ENCODE measurements at places on chromosomes 7 and 10.

- DNase-seq = no peak
Measured at GRCh38 chr7:124618871-124619270, 146.7 kb downstream of the GPR37 start.

- DNase-seq = peak; percentile 82
Measured at GRCh38 chr10:79021948-79022499, 46.7 kb upstream of the ZMIZ1 start.

DNA sequence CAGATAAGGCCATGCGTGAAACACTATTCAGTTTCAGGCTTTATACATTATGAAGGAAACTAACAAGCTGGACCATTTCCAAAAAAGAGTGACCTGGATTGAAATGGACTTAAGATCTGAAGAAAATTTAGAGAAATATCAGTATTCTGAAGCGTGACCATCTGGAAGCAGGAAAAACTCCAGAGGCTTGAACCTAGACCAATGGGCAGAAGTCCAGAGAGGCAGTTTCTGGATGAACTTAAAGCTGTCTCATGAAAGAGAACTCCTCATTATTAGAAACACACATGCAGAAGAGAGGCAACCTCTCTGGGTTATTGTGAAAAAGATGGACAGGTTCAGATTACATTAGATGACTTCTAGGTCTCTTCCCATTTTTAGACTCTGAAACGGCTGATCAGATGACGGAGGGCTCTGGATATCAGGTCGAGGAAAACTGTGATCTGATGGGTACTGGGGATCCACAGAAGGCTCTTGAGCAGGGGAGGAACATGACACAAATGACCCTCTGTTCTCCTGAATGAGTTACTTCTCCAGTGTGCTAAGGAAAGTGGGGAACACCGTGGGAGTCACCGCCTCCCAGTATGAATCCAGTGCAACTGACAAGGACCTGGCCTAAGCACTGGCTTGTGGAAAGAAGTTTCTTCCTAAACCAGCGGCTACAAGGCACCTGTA lies 116.5 kb downstream of the SPDYE5 start:
- DNase-seq = no peak

DNA sequence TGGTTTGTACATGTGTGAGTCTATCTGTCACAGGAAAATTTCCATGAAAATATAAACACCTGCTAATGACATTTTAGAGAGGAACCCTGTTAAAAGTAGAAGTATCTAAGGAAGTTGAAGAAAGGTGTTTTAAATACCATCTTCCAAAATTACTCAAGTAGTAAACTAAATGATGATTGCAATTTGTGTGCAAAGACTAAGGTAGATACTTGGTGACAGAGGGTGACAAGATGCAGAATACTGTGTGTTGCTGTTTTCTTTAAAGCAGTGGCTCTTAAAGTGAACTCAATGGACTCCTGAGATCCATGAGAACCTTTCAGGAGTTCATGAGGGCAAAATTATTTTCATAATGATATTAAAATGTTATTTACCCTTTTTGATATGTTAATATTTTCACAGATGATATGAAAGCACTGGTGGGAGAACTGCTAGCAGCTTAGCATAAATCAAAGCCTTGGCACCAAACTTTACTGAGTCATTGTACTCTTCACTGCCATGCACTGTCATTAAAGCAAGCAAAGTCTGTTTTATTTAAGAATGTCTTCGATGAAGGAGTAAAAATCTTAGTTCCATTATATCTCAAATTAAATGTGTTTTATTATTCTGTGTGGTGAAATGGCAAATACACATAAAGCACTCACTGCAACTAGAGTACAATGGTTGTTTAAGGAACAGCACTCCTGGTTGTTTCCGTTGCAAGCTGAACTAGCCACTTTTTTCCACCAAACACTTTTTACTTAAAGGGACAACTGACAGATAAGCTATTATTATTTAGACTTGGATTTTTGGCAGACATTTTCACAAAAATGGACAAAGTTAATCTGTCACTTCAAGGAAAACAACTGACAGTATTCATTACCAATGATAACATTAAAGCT lies 133.7 kb downstream of the LRRN3 start:
- DNase-seq = peak; percentile 43

- DNase-seq = no peak
Measured at GRCh38 chr10:4255751-4256150, 470.7 kb upstream of the KLF6 start.

DNA sequence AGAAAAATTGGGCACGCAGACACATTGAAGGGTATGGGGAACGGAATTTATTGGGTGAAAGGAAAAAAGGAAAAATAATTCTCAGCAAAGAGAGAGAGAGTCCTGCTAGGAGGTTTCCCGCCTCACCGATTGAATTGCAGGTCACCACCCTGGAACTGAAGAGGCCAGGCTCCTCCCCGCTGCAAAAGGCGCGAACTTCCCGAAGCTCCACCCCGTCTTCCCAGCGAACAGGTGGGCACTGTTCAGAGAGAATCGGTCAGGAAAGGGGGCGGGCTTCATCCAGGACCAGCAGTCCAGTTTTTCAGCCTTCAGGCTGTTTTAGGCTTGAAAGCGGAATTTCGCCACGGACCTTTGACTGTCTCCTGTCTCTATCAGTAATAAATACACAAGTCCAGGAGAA lies 27.3 kb upstream of the CADPS2 start:
- DNase-seq = no peak

DNA sequence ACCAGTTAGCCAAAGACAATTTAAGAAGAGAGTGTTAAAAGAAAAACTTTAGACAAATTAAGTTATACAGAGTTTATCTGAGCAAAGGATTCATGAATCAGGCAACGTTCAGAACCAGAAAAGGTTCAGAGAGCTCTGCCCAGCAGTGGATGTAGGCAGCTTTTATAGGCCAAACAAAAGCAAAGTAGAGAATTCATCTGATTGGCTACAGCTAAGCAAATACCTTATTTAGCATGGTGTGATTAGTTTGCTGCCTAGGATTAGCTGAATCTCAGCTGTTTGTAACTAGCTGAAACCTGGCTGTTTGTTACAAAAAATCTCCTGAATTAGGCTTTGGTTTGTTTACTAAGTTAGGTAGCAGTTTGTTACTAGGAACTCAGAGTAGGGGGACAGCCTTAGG lies 66.0 kb downstream of the SLC25A40 start:
- no peak for DNase-seq

GRCh38 chr7:77540402-77540822 lies 3.3 kb downstream of the PTPN12 start:
- DNase-seq = no peak

DNA sequence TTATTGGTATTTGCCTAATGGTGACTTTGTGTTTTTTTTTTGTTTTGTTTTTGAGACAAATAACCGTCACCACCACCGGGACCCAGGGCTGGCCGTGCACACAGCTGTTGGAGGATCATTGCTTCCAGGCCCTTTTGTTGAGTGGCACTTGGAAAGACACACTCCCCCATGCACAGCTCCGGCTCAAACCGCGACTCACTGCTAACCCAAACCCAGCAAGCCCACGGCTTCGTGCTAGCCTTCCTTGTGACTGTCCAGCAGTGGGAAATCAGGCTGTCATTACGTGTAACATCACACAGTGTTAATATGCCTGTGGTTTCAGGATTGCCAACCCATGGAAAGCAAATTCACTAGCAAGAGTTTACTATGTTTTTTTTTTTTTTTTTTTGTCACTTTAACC lies 17.4 kb downstream of the BNIP3 start:
- DNase-seq = no peak

DNA sequence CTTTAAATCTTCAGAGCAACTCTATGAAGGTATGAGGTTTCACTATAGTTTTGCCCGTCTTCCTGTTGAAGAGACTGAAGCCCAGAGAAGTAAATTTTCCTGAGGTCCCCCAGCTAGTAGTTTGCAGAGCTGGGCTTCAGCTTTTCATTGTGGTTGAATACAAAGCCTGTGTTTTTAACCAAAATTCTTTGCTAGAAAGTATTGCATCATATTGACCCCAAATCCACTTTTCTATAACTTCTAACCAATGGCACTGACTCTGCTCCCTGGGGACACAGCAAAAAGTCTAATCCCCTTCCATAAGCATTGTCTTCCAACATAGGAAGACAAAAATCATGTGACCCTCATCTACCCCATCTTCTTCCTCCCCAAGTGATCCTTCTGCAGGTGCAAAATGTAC lies 93.0 kb downstream of the KCNMA1 start:
- no peak for DNase-seq

DNA sequence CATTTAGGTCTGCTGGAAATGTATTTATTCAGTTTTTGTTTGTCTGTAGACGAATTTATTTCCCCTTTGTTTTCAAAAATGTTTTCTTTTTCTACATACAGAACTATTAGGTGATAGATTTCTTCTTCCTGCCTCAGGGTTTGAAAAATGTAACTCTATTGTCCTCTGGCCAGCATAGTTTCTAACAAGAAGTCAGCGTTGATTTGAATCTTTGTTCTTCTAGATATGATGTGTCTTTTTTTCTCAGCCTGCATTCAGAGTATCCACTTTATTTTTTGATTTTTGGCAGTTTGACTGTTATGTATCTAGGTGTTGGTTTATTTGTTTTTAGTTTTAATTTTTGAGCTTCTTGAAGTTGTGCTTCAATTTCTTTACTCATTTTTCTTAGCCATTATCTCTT lies 7.5 kb upstream of the OR2F1 start:
- no peak for DNase-seq

DNA sequence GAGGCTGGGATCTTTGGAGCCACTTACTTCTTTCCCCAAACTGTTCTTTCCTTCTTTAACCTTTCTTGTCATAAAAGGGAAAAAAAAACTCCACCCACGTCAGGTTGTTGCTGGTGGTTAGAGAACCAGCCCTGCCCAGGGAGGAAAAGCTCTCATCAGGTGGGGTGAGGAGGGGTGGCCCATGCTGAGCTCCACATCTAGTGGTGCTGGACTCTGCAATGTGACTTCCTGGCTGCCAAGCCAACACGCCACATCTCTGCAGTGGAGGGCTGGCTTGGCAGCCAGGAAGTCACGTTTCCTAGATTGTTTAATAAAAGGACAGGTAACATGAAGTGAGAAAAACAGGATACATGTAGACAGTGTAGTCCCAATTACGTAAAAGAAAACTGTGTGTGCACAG lies 37.4 kb downstream of the WIPF3 start:
- no peak for DNase-seq

GRCh38 chr7:28988810-28989209 lies 30.7 kb upstream of the TRIL start:
- peak; percentile 96 for DNase-seq

- no peak for DNase-seq
Measured at GRCh38 chr10:58740620-58741369, 228.1 kb downstream of the BICC1 start.

DNA sequence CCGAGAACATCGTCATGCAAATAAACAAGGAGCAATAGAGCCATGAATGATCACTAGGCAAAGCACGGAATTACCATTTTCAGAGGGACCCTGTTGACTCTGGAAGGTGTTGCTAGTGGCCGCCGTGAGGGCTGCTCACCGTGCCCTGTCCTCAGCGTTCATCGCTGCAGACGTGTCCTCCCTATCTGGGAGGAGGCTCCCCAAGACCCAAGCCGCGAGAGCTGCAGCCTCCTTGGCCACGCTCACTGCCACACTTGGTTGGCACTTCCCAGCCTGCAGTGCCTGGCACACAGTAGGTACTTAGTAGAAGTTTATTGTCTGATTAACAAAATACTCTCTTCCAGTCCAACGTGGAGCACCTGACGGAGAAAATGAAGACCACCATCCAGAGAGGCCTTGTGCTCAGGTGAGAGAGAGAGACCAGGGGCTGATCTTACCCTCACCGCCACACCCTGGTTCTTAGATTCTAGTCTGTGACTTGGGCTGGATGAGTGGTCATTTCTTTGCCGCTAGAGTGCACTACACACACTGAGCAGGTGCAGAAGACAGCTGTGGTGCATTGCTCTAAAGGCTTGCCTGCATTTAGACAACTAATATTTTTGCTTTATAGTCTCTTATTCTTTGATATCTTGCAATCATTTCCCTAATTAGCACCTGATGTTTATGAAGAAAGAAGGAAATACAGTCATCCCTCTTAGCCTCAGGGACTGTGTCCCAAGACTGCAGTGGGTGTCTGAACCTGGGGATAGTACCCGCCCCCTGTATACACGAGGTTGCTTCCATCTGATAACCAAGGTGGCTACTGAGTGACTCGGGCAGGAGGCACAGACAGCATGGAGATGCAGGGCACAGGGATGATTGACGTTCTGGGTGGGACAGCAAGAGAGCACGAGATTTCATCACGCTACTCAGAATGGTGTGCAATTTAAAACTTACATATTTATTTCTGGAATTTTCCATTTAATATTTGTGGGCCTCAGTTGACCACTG lies 40.3 kb downstream of the PITRM1 start:
- DNase-seq = peak; percentile 51

DNA sequence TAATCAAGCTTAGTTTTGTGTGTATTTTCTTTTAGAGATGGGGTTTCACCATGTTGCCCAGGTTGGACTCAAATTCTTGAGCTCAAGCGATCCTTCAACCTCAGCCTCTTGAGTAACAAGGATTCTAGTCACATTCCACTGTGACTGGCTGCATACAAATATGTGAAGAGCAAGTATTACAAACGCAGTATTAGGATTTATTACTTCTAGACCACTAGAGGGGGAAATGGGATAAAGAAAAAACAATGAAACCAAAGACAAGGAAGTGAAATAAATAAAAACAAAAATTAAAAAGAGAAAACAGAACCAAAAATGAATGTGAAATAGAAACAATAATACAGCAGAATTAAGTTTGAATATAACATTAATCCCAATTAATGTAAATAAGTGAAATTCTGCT lies 308.7 kb downstream of the ANKRD30A start:
- DNase-seq = no peak

DNA sequence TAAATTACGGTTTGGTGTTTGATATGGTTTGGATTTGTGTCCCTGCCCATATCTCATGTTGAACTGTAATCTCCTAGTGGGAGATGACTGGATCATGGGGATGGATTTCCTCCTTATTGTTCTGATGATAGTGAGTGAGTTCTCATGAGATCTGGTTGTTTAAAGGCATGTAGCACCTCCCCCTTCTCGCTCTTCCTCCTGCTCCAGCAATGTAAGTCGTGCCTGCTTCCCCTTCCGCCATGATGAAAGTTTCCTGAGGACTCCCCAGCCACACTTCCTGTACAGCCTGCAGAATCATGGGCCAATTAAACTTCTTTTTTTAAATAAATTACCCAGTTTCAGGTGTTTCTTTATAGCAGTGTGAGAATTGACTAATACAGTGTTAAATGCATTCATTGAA lies 116.6 kb downstream of the DOCK4 start:
- DNase-seq = no peak

DNA sequence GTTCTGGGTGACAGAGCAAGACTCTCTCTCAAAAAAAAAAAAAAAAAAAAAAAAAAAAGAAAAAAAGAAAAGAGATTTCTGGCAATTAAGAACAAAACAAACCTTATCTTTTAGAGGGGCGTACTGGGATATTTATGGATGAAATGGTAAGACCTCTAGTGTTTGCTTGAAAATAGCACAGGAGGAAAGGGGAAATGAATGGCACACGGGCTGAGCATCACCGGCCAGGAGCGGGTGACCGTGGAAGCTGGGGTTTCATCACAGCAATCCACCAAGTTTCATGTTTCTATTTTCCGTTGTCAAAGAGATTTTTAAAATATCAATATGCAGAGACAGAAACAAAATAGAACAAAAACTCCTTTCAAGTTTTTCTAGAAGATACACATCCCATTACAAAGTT lies 105.6 kb downstream of the SVIL start:
- no peak for DNase-seq

Measured in amniotic epithelial cell (primary cell).